Fibroblast of lung (primary cell): ENCODE measurements at places on chromosomes 4 and X.

DNA sequence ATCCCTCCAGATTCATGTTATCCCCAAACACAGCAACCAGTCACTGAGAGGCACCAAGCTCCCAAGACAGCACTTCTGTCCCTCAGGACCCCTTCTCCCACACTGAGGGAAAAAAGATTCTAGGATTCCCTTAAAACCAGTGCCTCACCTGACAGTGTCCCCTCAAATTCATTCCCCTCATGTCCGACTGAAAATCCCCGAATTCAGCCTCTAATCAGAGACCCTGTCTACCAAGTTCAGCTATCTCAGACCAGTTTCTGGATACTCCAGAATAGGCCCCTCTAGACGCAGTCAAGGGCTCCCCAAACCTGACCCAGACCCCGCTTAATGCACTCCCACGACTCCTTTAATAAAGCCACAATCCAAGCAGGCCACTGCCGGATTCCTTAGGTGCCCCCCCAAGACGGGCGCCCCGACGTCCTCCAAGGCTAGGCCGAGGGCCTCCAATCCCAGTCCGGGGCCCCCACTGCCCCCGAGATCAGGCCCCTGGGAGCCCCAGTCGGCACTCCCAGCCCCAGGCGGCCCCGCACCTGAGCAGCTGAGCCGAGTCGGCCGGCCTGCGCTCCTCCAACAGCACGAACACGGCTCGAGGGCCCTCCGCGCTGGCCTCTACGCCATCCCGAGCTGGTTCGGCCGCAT lies 457 bp downstream of the TFE3 start:
- peak; percentile 13 for DNase-seq

DNA sequence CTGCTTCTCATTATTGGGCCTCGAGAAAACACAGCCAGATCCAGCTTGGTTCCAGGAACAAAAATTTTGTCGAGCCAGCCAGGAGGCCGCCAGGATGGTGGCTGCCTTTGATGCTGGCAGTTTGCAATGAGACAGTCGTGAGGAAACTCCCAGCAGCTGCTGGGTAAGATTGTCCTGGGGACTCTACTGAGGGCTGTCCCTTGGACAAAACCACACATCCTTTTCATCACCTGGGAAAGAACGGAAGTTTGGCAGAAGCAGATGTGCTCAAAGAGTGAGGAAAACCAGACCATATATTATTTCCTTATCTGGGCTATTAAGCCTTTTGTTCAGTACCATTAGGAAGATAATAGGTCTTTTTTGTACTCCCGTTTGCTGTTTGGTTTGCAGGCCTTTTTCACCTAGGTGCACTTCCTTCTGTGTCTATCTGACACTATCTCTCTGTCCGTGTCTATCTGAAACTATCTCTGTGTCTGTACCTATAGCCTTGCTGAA lies 13.4 kb upstream of the PAPSS1 start:
- DNase-seq: no peak

- no peak for DNase-seq
Observed at GRCh38 chrX:39307488-39307887, 506.2 kb downstream of the MID1IP1 start.

GRCh38 chr4:5110901-5111300 lies 59.6 kb downstream of the STK32B start:
- DNase-seq: no peak

- peak; percentile 83 for DNase-seq
Observed at GRCh38 chrX:69027181-69028005, 137.9 kb downstream of the PJA1 start.

DNA sequence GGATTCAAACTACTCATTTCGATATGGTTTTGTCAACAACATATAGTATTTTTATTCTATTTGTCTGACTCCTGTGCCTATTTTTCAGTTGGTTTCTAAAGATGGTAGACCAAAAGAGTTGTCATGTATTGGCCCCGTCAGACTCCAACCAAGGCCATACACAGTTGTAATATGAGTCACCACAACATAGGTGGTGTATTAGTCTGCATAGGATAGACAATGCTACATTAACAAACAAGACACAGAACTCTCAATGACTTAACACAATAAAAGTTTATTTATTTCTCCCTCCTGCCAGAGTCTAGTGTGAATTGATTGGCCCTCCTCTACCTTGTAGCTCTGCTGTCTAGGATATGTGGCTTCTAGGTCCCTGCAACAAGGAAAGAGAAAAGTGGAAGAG lies 45.9 kb downstream of the ARL9 start:
- DNase-seq: no peak

- DNase-seq: no peak
Observed at GRCh38 chrX:115345615-115346014, 56.1 kb downstream of the LUZP4 start.

DNA sequence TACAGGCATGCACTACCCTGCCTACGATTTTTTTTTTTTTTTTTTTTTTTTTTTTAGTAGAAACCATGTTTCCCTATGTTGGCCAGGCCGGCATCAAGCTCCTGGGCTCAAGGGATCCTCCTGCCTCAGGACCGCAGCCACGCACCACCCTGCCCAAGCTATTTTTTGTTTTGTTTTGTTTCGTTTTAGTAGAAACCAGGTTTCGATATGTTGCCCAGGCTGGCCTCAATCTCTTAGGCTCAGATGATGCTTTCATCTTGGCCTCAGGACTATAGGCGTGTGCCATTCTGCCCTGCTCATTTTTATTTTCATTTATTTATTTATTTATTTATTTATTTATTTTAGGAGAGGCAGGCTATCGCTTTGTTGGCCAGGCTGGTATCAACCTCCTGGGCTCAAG lies 1.2 kb upstream of the SSX3 start:
- no peak for DNase-seq

- DNase-seq: no peak
Observed at GRCh38 chrX:19358521-19358920, 14.8 kb downstream of the PDHA1 start.

DNA sequence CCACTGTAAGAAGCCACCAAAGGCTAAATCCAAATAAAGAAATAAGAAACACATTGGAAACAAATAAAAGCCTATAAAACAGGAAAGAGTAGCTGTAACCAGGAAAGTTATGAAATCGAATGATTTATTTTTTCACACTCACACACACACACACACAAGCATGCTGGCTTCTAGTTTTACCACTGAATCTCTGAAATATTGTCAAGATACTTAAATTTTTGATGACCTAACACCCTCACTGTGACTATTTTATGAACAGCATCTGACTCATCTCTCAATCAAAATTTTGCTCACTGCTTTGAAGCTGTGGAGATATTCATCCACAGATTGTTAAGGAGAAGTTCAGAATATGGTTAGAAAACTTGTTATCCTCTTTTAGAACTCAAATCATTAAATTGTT lies 13.9 kb upstream of the GABRB1 start:
- peak; percentile 65 for DNase-seq

DNA sequence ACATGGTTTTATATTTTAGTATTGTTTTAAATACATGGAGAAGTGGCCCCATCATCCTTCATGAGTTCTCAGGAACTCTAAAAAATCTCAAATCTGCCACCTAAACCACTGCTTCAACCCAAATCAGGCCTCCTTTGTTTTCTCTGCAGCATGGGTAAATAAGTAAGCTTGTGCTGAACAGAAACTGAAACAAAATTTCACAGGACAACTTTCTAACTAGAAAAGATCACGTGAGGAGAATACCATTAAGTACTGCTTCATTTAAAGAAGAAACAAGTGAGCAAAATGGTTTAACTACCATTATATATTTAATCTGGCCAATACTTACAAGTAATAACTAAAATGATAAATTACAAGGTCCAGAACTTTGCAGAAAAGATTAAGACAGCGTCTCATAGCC lies 2.5 kb downstream of the ARAP2 start:
- peak; percentile 1 for DNase-seq

DNA sequence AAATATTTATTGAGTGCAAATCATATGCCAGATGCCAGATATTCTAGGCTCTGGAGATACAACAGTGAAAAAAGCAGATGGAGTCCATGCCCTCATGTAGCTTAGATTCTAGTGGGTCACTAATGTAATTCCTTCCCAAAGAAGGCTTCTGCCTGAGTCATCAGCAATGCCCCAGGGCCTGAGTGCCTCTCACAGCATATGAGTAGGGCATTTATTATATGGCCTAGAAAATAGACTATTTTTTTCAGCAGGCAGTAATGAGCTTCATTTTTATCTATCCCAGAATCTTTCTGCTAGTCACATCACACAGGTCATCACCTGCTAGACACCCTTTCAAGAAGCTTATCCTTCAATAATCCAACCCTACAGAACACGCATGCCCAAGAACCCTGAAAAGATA lies 22.3 kb downstream of the TMEM31 start:
- no peak for DNase-seq

DNA sequence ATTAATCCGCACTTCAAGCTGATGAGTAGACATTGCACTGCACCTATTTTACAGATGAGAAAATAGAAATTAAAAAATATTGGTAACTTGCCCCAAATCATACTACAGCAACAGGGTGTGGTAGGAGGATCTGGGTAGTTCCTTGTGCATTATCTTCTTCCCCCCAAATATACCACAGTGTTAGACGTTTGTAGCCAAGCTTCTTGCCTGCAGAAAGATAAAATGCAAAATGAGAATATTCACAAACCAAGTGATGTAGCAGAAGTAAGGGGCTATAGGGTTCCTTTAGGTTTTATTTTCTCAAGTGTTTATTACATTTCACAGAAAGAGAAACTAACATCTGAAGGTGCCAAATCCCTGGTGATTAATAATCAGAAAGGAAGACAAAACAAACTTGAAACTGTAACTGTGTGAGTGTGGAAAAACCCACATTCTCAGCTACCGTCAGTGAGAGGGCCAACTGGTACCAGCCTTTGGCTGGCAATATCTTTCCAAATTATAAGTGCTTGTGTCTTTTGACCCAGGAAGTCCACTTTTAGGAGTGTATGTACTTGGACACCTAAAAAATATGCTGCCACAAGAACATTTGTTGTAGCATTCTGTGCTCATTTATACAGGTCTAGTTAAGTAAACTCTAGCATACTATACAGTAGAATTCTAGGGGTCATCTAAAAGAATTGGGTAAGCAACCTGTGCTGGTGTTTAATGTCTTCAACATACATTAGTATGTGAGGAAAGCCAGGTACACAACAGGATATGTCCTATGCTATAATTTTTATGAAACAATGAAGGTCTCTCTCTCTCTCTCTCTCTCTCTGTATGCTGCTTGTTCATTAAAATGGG lies 6.7 kb upstream of the CD38 start:
- no peak for DNase-seq

DNA sequence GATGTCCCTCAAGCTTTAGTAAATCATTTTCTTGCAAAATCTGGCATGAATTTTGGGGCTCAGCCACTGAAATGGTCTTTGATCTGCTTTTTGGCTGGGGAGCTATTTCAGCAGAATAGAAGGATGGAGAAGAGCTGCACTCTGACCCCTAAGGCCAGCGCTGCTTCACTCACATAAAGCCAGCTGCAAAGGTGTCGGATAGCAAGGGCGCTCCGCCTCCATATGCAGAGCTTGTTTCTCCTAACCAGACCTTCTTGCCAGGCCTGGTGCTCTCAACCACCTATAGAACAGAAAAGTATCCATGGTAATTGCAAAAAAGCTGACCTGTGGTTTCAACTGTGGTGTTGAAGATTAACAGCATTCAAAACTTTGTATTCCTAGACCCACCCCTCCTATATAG lies 24.1 kb upstream of the COQ2 start:
- no peak for DNase-seq

- no peak for DNase-seq
Observed at GRCh38 chr4:112449708-112450107, 66.3 kb downstream of the NEUROG2 start.

- no peak for DNase-seq
Observed at GRCh38 chr4:172986114-172986513, 182.5 kb upstream of the GALNT7 start.

GRCh38 chr4:152454398-152455011 lies 81.4 kb downstream of the FBXW7 start:
- peak; percentile 60 for DNase-seq

GRCh38 chr4:47471591-47471990 lies 8.1 kb upstream of the COMMD8 start:
- DNase-seq: no peak

DNA sequence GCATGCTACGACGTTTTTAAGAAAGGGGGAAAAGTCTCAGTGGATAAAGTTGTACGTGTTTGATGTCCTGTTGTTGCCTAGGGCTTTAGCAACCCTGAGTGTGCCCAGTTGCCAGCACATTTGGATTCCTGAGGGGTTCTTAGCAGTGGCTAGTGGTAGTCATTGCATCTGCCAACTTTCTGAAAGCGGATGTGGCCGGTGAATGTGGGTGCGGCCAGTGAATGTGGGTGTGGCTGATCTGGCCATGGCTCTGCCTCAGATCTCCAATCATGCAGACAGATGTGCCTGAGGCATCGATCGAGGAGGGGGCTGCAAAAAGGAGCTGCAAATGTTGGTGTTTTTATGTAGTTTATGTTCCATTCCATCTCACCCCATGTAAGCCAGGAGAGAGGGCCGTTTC lies 41.5 kb upstream of the FAT1 start:
- peak; percentile 78 for DNase-seq

DNA sequence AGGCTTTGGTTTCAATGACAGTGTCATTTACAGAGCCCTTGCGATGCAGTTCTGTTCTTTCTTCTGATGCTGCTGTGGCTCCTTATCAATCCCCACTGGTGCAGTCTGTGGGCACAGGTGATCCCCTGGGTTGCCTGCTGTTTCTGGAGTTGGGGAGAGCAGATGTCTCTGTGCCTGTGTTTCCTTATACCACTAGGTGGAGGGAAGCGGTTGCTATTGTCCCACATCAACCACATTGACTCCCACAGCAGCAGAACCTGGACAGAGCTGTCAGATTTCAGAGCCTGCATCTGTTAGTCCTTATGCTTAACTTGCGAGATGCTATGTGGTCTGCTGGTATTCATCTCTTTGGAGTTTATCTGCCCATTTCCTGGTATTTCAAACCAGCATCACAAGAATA lies 57.7 kb downstream of the NEIL3 start:
- DNase-seq: no peak

DNA sequence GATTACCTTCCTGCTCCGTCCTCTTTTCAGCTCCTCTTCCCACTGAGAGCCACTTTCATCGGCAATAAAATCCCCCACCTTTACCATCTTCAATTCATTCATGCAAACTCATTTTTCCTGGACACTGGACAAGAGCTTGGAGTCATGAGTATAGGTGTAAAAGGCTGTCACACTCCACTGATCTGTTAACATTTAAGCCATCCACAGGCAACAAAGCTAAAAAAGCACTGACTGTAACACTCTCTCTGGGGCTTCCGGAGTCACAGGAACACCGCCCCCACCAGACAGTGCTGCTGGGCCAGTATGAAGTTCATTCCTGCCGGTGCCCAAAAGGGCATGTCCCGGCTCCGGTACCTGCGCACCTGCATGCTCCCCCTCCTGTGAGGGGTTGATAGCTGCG lies 38.5 kb downstream of the MAGEB5 start:
- DNase-seq: no peak

GRCh38 chr4:602559-602942 lies 22.8 kb upstream of the PDE6B start:
- no peak for DNase-seq

DNA sequence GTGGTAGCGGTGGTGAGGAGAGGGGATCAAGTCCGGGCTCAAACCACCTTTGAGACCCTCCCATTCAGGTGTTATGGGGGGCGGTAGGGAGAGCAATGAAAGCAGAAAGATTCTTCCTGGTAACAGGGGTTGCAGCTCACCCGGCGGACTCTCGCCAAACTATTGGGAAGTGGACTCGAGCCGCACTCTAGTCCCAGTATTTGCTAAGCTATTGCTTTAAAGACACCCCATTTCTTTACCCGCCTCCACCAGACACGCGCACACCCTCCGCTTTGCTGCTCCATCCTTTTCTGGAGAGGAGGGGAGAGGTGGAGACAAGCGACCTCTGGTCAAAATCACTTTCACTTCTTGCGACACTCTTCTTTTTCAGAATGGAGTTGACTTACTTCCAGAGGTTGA lies 625 bp upstream of the GABRA4 start:
- peak; percentile 2 for DNase-seq

GRCh38 chr4:167956676-167957075 lies 135.7 kb upstream of the ANXA10 start:
- peak; percentile 19 for DNase-seq
